A549 treated with CORT108297 at 1 μM for 4 hours (cell line): ENCODE measurements at places on chromosomes 1 and 21. TPM values are rescaled to one million over a fixed set of nuclear protein-coding genes. Genes with fewer than 3 reads are reported as not detected.

SLC27A3 gene
- total RNA-seq = 0.73 to 2.4 TPM (median 1.3 TPM) in 5 replicates

CRTC2 gene
- 30.6 to 45.7 TPM (median 41.6 TPM) in 5 replicates for total RNA-seq

APCS gene
- total RNA-seq = not detected in 5 replicates

NIT1 gene
- 29.5 to 35.9 TPM (median 35.1 TPM) in 5 replicates for total RNA-seq

GPR161 gene
- total RNA-seq = 9.5 to 17.8 TPM (median 15.2 TPM) in 5 replicates

TFAP2E gene
- 0.46 to 0.83 TPM (median 0.81 TPM) in 5 replicates for total RNA-seq

KRTAP10-5 gene
- total RNA-seq = not detected in 5 replicates

UBE2U gene
- not detected in 5 replicates for total RNA-seq

TTC39A gene
- 0.96 to 2.2 TPM (median 1.1 TPM) in 5 replicates for total RNA-seq

BSND gene
- total RNA-seq = 0.02 TPM in 1 of 5 replicates, not detected in the others

SELE gene
- total RNA-seq = 0.02 TPM in 1 of 5 replicates, not detected in the others

FCGR3A gene
- total RNA-seq = not detected in 5 replicates

RAB3B gene
- 5.1 to 9.9 TPM (median 6.0 TPM) in 5 replicates for total RNA-seq

SMPDL3B gene
- total RNA-seq = 0.88 to 1.4 TPM (median 1.1 TPM) in 5 replicates

WNT2B gene
- 0.18 to 0.38 TPM (median 0.32 TPM) in 5 replicates for total RNA-seq

CYP4Z1 gene
- total RNA-seq = not detected in 5 replicates

GPR137B gene
- total RNA-seq = 16.3 to 18.7 TPM (median 17.7 TPM) in 5 replicates

RIPK4 gene
- 13.4 to 17.3 TPM (median 15.3 TPM) in 5 replicates for total RNA-seq

TDRD5 gene
- 0.03 to 0.06 TPM (median 0.05 TPM) in 4 of 5 replicates, not detected in the other for total RNA-seq

CYP4X1 gene
- 0.04 to 0.07 TPM (median 0.06 TPM) in 3 of 5 replicates, not detected in the others for total RNA-seq

IL22RA1 gene
- total RNA-seq = 3.8 to 5.5 TPM (median 4.8 TPM) in 5 replicates
